CD4-positive, alpha-beta T cell treated with Interleukin-12 subunit alpha and Interleukin-12 subunit beta, for 1 hour (primary cell): ENCODE measurements at places on chromosomes 6 and 20.
A peak's percentile ranks its signal among the peaks of the same experiment; 100 is the strongest.

GRCh38 chr6:77361018-77361417 is 102.3 kb downstream of the HTR1B start:
- no peak for DNase-seq

GRCh38 chr6:30511169-30511546 is 21.8 kb downstream of the HLA-E start:
- no peak for DNase-seq

DNA sequence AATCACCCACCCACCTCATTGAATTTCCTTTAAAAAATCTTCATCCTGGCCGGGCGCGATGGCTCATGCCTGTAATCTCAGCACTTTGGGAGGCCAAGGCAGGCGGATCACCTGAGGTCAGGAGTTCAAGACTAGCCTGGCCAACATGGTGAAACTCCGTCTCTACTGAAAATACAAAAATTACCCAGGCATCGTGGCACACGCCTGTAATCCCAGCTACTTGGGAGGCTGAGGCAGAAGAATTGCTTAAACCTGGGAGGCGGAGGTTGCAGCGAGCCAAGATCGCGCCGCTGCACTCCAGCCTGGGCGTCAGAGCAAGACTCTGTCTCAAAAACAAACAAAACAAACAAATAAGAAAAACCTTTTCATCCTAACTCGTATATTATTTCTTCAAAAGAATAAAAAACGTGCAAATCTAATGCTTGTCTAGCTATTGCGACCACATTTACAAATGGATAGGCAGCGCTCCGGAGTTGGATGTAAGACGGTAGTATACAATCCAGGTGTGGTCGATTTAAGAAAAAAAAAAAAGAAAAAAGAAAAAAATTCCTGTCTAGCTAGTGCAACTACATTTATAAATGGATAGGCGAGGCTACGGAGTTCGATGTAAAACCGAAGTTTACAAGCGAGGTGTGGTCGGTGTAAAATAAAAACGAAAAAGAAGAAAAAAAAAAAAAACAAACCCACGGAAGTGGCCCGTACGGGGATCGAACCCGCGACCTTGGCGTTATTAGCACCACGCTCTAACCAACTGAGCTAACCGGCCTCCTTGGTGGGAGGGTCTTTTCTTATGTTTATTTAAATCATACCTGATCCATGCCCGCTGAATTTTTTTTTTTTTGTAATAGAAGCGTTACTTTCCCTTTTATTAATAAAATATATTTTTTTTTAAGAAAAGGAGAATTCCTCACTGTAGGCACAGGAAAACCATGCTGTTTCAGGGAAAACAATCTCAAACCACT is 70.7 kb upstream of the PRSS16 start:
- peak; percentile 85 for DNase-seq

DNA sequence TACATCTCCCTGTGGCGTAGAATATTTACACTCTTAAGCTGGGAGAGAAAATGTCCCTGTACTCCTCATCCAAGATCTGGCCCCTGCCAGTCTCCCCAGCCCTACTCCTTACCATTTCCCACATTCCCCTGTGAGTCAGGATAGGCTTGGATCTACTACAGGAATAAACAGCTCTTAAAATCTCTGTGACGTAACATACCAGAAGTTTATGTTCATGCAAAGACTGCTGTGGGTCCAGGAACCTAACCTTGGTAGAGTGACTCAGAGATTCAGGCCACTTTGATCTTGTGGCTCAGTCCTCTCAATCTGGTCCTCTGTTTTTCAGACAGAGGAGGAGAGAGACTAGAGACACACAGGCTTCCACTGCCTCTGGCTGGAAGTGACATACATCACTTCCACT is 38.5 kb upstream of the GPR6 start:
- no peak for DNase-seq

DNA sequence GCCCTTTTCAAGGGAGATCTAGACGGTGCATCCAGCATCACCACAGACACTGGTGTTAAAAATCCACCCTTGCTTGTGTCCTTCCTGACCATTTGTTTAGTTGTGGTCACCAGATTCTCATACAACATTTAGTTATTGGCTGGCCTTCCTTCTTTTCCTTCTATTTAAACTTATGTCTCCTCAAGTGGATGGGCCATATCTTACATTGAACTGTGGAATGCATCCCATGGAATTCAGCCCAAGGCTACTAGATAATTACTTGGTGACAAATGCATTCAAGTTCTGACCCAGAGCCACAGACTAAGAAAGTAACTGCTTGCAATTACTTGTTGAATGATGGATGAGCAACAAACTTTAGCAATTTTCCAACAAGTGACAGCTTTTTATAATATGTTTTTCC is 198.9 kb upstream of the SSTR4 start:
- DNase-seq: no peak

GRCh38 chr6:35833536-35833935 is 28.4 kb downstream of the LHFPL5 start:
- DNase-seq: no peak

- no peak for DNase-seq
Observed at GRCh38 chr20:1150218-1150617, 31.8 kb downstream of the PSMF1 start.

DNA sequence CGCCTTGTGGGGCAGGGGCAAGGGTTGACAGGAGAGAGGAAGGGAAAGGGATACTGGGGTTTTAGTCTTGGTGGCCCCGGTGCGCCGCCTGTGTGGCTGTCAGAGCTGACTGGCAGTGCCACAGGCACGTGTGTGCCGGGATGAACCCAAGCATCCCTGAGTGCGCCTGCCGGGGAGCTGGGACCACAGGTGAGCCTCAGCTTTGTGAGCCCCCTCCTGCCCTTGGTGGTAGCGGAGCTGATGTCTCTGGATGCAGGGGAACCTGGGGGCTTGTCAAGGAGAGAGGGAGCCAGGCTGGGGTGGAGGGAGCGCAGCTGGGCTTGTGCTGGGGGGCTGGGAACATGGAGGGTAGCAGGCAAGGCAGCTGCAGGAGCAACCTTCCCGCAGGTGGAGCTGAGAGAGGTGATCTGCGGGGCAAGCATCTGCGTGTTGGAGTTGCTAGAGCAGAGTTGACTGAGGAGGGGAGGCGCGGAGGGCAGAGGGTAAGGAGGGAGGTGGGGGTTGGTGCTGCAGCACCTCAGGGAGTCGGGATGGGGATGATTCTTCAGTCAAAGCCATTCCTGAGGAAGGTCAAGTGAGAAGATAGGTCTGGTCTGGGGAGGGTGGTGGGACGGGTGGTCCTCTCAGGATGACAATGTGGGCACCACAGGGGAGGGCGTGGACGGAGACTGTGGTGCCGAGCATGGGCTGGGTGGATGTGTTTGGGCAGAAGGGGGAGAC is 28.1 kb downstream of the PYGB start:
- no peak for DNase-seq

DNA sequence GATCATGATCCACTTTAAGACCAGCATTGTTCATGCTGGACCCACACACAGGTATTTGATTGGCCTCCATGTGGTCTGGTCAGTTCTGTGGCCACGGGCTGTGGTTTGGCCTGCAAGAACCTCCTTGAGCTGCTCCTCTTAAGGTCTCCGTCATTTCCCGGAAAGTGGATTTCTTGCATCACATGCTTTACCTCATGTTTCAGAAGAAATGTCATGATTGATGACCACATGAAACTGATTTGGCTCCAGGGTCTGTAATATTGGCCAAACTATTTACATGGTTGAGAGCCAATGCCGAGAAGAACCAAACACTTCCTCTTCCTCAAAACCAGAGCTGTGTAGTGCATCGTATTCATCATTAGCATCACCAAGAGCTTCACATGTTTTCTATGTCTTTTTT is 13.2 kb upstream of the RSPH3 start:
- DNase-seq: no peak

GRCh38 chr20:58708246-58708931 is 15.8 kb downstream of the NPEPL1 start:
- no peak for DNase-seq

GRCh38 chr6:170074435-170074834 is 216.4 kb downstream of the DLL1 start:
- DNase-seq: no peak
